Activated gamma-delta T cell treated with anti-CD3 and anti-CD28 coated beads, Interleukin-2, amount 50 U/mL, for 16 hours (primary cell): ENCODE measurements at places on chromosomes 6 and 20.

- no peak for DNase-seq
These were observed 642 bp downstream of the EEF1A2 start for GRCh38 chr20:63497946-63498935.

GRCh38 chr6:116387374-116387773 is 16.6 kb downstream of the DSE start:
- DNase-seq = no peak

DNA sequence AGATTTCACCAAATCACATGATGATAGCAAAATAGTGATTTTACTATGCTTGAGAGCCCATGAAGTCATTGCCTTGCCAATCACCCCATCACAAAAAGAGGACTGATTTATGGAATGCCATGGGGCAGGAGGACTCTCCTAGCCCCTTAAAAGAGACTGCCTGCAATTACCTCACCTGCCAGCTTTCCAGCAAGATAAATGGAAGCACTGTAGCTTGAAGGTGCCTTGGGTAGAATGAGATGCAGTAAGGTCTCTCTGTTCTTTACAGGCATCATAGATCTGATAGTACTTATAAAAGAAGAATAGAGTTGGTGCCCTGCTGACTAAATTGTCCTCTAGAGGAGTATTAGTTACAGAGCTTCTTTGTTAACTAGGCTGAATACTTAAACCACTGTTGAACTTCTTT is 242.3 kb downstream of the TMEM242 start:
- no peak for DNase-seq

GRCh38 chr20:1499528-1500420 is 8.6 kb upstream of the SIRPB2 start:
- DNase-seq = no peak

- DNase-seq = no peak
These were observed 47.9 kb downstream of the KHDC1L start for GRCh38 chr6:73177221-73177944.

DNA sequence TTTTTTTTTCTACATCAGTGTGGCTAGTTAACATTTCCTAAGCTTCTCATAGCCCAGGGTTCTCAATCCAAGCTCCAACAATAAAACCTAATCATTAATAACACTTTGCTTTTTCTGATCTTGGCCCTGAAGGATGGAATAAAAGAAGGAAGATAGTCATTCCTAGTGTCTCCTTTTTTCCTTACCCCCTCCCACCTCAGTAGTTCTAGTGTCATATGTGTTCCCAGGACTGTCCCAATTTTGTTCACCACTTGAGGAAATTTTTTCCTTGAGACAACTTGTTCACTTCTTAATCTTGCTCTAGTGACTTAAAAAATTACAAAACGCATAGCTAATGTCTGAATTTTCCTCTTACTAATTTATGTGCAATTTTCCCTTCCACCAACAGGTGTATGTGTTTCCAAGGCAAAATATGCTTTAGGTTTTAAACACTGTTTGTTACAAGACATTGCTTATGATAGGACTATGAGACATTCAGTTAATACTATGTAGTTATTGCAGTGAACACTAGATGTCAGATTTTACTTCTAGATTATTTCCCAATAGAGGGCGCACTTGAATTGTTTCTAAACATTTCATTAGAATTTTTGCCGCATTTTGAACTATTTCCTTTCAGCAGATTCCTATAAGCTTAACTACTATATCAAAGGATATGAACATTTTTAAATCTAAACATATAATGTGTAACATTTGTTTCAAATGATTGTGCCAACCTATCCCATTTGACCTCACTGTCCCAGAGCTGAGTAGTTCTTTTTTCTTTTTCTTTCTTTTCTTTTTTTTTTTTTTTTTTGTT is 18.5 kb upstream of the C6orf141 start:
- no peak for DNase-seq

DNA sequence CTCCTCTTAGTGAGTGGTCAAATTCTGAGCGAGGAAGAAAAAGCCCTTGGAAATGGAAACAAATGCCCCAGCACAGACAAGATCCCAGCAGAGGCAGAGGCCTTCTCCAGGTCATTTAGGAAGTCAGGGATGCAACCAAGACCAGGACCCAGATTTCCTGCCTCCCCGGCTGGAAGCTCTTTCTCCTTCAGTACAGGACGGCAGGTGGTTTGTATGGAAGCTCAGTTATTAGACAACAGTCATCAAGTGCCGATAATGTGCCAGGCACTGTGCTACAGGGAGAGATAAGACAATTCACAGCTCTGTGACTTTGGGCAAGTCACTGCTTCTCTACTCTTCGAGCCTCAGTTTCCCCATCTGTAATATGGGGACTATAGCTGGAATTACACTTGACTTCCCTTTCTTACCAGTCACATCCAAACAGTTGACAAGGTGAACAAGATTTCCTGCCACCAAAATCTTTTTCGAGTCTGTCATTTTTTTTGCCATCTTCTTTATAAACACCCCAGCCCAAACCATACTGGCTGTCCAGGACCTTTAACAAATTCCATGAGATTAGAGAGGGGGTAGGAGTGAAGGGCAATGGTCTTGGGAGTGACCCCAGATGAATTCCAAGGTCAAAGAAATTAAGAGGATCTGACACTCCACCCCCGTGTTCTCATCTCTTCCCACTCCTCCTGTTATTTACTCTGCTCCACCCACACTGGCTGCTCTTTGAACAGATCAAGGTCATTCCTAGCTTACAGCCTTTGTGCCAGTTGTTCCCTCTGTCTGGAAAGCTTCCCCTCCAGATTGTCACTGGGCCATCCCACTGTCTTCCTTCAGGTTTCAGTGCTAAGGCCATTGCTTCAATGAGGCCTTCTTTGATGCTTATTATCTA is 6.0 kb downstream of the MMP9 start:
- DNase-seq = no peak

DNA sequence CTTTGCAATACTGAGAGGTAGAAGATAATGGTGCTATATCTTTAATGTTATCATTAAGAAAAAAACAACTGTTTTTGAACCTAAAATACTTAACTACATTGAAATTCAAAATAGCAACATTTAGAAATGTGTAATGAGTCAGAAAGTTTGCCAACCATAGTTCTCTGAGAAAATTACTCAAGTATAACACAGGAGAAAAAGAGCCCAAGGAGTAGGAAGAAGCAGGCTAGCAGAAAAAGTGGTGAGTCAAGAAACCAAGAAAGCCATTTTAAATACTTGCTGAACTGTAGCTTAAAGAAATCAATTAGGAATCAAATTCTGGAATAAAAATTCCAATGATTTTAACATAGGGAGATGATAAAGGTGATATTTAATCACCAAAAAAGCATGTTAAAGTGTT is 181.0 kb upstream of the RSPO3 start:
- no peak for DNase-seq

GRCh38 chr6:118813775-118814174 is 80.2 kb upstream of the ASF1A start:
- no peak for DNase-seq

DNA sequence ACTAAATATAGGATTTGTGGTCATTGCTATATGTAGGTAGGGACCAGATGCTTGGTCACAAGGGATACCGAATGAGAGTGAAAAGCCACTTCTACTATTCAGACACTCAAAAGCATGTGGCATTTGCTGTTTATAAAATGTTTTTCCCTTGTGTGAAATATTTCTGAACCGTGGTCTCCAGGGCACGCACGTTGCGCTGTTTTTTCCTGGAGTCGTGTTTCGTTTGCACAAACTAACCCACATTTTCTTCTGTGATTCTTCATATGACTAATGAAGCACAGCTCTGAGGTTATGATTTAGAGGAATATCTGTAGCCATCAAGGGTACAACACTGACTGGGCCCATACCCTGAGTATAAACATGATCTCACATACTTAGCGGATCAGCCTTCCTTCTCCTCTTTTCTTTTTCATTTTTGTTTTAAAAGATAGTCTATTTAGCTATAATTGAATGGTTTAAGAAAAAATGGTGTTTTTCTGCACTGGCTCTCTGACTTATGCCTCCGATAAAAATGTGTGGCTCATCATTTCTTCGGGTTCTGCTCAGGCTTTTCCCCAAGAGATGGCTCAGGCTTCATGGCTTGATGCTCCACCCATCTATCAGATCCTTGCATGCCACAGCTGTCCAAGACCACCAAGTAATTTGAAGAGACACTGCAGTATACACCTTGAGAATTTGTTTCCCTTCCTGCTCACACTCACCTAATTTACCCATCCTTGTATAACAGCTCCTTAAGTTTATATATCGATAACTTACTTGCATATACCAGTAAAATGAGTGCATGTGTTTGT is 59.9 kb upstream of the HBS1L start:
- no peak for DNase-seq

DNA sequence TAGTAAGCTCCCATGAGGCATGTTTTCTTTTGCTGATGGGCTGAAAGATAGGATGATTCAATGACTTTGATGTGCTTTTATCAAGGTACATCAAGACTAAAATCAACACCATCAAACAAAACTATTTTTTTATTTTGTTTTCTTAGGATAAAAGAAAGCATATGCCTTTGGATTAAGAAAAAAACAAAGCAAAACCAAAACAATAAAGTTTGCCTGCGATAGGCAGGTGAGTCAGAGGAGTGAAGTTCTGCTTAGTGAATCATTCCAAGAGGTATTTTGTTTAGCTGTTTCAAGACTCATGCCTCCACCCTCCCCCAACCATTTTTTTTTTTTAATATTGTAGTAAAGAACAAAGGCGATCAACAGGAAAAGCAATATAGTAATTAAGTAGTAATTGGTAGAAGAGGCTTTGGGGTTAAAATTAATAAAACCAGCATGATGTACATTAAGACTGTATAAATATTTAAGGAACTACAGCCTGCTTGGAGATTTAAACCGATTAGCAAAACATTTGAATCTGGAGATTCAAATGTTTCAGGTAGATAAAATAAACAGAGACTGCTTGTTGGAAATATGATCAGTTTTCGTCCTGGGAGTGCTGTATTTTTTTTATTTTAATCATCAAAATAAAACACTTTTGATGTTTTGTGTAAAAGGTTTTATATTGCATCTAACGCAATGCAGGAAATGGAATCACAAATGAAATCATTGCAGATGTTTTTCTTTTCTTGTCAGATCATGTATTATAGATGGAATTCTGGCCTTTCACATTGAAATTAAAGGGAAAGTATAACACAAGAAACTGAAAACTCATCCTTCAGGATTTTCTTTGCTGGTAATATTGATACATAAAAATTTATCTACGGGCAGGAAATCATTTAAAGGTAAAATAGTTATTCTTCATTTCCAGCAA is 482.3 kb upstream of the MANEA start:
- no peak for DNase-seq

GRCh38 chr6:62492192-62492822 is 206.3 kb upstream of the KHDRBS2 start:
- no peak for DNase-seq

DNA sequence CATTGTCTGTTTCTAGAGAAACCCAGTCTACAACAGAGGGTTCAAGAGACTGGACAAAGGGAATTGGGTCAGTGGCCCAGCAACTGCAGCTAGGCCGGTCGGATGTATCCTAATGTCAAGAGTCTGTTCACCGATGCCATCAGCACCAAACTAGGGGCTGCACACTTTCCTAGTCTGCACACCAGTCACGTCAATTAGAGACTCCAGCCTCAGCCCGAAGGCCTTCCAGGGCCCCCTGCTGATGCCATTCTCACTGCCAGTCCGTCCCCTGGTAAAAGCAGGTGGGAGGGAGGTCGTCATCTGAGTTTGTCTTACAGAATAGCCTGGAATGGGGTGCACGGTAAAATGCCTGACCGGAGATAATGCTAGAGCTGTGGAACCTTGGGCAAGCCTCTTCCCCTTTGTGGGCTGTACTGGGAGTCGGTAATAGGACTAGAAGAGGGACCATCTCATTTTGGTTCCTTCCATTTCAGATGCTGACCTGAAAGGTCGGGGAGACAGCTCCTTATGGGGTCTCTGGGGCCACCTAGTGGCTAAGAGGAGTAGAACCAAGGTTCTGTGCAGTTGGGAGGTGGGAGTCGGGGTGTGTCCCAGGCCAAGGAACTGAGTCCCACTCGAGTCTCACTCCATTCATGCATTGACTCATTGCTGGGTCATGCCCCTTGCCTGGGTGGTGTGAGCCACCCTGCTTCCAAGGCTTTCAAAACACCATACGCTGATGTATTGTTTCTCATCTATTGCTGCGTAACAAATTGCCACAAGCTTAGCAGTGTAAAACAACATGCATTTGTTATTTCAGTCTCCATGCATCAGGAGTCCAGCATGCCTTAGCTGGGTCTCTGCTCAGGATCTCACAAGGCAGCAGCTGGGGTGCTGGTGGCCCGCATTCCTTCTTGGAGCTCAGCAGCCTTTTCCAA is 5.1 kb downstream of the SOX12 start:
- DNase-seq = peak; percentile 47

DNA sequence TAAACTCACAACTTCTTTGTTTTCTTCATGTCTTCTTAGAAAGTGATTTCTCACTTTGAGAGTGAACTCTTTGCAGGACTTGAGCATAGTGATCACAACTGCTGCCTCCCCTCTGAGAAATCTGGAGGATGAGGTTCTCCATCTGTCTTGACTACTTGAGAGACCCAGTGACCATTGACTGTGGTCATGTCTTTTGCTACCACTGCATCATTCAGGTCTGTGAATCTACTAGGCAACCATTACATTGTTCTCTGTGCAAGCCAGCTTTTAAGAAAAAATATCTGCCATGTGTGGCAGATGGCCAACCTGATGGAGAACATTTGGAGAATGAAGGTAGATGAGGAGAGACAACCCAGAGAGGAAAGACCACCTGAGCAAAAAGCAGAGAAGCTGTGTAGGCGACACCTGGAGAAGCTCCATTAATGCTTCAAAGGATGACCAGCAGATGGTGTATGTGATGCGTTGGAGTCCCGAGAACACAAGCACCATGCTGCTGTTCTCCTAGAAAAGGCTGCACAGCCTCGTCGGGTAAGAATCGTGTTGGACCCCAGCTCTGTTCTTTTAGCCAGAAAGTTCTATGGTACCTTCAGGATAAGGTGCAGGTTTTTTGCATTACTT is 25.1 kb upstream of the TRIM26 start:
- no peak for DNase-seq

DNA sequence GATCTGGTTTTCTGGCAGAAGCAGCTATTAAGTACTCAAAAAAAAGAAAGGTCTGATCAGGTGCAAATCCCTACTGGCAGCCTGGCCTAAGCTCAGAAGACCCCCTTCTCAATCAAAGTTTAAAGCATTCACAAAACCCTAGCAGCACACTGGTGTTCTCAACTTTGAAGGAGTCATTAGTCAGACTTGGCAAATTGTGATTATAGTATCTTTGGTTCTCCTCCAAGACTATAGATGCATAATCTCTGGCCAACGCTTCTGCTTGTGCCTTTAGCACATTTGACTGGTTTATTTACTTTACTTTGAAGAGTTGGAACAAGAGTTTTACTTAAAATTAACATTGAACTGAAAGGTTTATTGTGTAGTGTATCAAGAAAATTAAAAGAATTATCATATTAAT is 248.9 kb downstream of the PTPRK start:
- DNase-seq = no peak

- DNase-seq = no peak
These were observed 170.9 kb downstream of the TTLL2 start for GRCh38 chr6:167495506-167496401.

GRCh38 chr6:3873051-3873450 is 23.9 kb downstream of the FAM50B start:
- DNase-seq = no peak
